Progenitor cell of endocrine pancreas (in vitro differentiated cells): ENCODE measurements at places on chromosomes 16 and 17. TPM values are rescaled to one million over a fixed set of nuclear protein-coding genes. Genes with fewer than 3 reads are reported as not detected.

DNA sequence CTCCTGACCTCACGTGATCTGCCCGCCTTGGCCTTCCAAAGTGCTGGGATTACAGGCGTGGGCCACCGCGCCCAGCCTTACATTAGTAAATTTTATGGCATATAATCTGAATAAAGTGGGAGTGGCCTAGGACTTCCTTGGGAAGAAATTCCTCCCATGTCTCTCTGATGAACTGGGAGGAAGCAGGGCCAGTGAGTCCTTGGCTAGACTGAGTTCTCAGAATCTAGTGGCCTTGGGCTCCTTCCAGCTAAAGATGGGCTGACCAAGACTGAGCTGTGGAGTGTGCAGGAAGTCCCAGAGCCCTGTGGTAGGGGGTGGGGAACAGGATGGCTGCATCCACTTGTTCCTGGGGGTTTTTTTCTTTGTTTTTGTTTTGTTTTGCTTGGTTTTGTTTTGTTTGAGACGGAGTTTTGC is 10.0 kb upstream of the NAGLU start:
- DNase-seq, result no peak

DNA sequence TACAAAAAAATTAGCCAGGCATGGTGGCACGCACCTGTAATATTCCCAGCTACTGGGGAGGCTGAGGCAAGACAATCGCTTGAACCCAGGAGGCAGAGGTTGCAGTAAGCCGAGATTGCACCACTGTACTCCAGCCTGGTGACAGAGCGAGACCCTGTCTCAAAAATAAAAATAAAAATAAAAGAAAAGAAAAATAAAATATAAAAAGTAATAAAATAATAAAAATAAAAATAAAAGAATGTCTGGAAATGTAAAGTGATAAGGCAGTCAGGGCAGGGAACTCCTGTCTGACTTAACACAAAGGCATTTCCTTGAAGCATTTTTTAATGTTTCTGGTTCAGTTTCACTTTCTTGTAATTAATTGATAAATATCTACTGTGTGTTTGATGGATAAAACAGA is 34.7 kb upstream of the DNAJA2 start:
- no peak for DNase-seq

GRCh38 chr17:72244494-72244893 is 123.7 kb downstream of the SOX9 start:
- no peak for DNase-seq

DNA sequence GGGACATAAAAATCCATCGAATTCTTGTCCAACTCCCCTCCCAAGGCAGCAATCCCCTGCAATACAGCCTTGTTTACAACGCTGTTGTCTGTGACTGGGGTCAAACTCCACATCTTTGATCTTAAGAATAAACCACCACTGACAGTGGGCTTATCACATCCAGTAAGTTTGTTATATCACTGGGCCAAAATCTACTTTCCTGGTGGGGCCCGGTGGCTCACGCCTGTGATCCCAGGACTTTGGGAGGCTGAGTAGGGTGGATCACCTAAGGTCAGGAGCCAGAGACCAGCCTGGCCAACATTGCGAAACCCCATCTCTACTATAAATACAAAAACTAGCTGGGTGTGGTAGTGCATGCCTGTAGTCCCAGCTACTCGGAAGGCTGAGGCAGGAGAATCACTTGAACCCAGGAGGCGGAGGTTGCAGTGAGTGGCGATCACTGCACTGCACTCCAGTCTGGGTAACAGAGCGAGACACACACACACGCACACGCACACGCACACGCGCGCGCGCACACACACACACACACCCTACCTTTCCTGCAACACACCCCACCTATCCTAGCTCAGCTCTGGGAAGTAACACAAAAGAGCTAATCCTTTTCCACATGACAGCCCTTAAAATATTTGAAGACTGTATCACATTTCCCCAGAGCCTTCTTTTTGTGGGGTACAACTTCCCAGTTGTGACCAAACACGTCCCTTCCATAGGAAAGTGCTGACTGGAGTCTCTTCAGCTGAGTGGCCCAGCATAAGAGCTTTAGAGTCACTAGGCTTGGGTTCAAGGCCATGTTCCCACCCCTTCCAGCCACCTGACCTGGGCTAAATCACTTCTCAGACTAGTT is 20.9 kb upstream of the ABCC1 start:
- DNase-seq, result no peak

GRCh38 chr17:17126131-17127110 is 79.7 kb downstream of the PLD6 start:
- DNase-seq, result no peak

DNA sequence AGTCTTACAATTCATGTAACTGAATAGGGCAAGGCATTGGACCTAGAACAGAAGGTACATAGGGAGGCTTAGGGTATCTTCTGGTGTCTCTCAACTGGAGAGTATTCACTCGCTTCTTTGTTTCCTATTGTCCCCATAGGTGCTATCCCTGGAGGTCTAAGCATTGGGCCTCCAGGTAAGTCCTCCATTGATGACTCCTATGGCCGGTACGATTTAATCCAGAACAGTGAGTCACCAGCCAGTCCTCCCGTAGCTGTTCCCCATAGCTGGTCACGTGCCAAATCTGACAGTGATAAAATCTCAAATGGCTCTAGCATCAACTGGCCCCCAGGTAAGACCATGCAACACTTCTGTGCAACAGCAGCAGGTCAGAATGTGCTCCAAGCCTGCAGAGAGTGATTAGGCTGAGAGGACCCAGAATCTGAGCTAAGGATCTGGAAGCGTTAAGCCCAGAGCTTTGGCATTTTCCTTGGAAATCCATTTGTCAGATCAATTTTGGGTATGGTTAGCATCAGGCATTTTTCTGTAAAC is 35.7 kb downstream of the TMC6 start:
- DNase-seq, result no peak

DNA sequence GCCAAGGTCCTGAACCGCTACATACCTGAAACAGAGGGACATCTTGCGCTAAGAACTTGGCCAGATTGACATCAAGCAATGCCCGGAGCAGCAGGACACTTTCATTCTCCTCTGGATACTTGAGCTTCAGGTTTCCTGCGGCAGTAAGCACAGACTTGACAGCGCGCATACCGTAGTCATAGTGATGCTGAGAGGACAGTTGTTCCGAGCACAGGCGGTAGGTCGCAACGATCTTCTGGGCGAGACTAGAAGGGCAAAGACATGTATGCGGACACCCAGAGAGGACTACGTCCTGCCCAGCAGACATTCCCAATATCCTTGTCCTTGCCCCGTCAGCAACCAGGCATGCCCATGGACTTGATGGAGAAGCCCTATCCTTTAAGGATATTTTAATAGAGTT is 112.9 kb downstream of the DNAH3 start:
- DNase-seq, result no peak

DNA sequence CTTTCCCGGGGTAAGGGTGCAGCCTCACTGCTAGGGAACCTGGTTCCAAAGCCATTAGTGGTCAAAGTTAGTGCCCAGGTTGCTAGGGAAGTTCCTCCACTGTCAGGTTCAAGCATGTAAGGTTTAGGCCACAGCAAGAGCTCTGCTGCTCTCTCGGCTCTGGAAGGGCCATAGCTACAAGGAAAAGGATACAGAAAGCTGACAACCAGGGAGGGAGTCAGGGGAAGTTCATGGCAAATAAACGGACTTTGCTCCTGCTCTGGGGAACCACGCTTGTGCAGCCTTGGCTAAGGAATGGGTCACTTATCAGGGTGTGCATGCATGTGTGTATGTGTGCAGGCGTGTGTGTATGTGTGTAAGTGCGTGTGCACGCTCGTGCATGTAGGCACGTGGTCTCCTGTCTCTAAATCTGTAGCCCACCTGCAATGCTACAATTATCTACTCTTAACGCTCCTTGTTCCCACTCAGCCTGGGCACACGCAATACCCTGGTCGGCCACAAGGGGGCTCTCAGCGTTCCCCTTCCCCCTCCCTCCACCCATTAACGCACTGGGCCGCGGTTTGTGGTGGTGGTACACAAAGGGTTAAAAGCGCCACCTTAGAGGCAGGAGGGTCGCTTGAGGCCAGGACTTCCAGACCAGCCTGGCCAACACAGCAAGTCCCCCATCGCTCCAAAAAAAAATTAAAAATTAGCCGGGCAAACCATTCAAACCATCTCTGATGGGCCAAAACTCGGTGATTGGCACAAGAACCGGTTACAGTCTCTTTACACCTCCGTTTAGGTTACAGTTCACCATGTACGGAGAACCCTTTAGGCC is 48.4 kb upstream of the KDM8 start:
- peak; percentile 50 for DNase-seq

The PIK3R5 gene
- 0.29 and 0.50 TPM in 2 replicates for total RNA-seq

The PPM1D gene
- total RNA-seq, result 20.8 and 21.2 TPM in 2 replicates

The EIF3CL gene
- 74.0 and 106 TPM in 2 replicates for total RNA-seq

The KRTAP4-1 gene
- not detected in 2 replicates for total RNA-seq
